ENCODE measurements at places on chromosomes 1 and 21.

DNA sequence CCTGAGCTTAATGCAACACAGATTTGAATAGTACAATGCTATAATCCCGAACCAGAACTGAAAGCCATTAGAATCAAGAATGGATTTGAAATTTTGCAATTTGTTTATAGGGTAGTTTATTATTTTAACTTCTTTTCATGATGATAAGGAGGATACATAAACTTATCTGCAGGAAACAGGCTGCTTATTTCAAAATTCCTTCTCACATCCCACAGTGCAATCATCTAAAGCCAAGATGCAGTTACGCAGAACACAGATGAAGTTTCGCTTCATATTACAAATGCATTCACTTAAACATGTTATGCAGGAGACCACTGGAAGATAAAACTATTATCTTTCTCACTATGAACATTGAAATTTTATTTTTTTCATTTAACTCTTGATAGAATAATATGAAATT, 1019.6 kb downstream of the PLA2G4A start:
- no peak for DNase-seq

GRCh38 chr1:169098380-169098779, 8.1 kb upstream of the ATP1B1 start:
- DNase-seq, result no peak

GRCh38 chr21:42238185-42238934, 19.4 kb downstream of the ABCG1 start:
- DNase-seq, result peak; percentile 81

- peak; percentile 44 for DNase-seq
These were observed 5.4 kb downstream of the VPS45 start for GRCh38 chr1:150072959-150073358.

DNA sequence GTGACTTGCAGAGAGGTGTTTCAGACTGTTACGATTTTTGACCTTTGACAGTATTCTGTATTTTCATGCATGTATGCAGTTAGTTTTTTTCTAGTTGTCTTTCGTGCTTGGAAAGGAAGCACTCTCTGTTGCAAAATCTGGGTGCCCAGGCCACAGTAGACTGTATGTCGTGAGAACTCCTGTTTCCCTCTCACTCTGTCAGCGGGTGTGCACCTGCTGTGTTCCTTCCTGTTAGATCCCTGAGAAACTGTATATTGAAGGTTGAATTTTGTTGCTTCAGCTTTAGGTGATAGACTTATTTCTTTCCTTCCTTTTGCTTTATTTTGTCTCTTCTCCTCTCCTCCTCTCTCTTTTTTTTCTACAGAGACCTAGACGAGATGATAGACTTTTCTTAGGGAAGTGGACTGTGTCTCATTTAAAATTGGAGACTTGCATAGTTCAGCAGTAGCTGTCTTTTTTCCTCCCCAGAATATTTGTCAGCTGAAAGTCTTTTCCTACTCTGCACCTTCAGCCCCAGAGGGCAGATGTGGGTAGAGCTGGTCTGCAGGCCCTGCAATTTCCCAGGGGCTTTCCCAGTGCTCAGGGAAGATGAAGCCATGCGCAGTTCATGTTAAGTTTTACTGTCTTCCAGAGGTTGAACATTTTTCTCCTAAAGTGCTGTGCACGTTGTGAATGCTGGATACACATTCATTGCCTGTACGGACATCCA, 1.4 kb downstream of the TRAPPC10 start:
- peak; percentile 52 for DNase-seq

DNA sequence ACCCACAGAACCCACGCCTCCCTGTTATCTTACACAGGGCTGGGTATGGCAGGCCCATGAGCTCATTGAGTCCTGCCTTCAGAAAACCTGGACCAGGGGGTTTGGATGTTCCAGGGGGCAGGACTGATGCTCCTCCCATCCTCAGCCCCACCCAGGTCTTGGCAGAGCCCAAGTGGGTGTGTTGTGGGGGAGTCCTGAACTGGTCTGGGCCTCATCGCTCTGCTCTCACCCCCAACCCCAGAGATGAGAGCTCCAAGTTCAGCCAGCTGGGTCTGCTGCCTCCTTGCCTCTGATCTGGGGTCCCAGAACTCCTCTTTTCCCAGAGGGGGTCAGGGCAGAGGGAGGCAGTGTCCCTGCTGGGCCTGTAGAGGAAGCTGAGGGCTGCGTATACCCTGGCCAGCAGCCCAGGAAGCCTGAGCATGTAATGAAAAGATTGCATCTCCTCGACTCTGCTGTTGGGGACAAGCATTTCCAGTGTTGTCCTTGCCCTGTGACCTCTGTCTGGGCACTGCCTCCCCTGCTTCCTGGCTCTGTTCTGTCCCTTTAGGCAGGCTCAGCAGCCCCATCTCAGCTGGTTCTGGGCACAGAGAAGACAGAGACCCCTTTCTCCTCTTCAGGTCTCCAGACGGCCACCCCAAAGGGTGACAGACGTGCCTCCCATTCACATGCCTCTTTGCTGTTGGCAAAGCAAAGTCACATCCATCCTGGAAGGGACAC, 54.7 kb upstream of the EPS8L3 start:
- no peak for DNase-seq

- DNase-seq, result no peak
These were observed 7.2 kb upstream of the BECN2 start for GRCh38 chr1:241950390-241950789.

- DNase-seq, result no peak
These were observed 56.7 kb downstream of the PTGS2 start for GRCh38 chr1:186623551-186623950.

DNA sequence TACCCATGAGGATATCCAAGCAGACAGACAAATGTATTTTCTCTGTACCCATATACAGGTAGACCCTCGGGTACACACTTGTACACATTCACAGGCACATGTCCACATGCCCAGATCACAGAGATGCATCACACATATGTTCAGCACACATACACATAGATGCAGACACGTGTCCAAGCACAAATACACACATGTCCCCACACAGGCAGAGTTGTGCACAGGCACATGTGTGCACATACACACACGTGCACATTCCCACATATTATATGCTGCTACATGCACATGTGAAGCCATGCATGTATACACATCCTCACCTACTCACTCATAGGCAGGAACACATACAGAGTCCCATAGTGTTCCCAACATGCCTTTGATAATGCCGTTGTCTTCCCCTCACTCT, 219.5 kb downstream of the GRIK3 start:
- DNase-seq, result no peak

DNA sequence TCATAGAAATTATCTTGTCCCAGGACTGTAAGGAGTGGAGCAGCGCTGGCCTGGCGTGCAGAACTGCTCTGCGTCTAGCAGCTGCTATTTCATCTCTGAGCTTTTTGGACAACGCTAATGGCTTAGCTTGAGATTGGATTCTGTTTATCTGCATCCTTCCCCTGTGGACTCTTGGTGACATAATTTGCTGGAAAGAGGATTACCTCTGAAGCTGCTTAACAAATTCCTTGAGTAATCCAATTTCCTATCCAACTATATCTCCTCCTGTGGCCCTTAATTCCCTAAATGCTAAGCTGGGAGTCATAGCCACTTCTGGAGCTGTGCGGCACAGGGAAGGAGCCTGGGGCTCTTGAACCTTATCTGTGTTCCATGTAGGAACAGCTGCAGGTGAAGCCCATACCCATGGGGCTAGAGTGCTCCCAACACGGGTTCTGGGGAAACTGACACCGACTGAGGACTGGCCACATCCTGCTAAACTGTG, 43.2 kb downstream of the IL6R start:
- DNase-seq, result no peak

DNA sequence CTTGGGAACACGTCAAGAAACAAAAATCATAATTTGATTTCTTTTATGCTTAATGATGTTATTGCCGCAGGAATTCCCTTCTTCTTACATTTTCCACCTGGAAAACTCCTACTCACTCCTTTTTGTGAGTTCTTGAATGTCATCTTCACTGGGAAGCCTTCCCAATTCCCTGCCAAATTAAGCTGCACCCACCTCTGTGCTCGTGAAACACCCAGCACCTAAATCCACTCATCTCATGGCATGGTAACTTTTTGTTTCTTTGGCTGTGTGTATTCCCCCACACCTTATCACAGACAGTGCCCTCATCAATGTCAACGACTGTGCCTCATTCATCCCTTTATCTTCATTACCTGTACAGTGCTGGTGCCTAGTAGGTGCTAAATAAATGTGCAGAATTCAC, 45.6 kb downstream of the ASTN1 start:
- DNase-seq, result no peak

DNA sequence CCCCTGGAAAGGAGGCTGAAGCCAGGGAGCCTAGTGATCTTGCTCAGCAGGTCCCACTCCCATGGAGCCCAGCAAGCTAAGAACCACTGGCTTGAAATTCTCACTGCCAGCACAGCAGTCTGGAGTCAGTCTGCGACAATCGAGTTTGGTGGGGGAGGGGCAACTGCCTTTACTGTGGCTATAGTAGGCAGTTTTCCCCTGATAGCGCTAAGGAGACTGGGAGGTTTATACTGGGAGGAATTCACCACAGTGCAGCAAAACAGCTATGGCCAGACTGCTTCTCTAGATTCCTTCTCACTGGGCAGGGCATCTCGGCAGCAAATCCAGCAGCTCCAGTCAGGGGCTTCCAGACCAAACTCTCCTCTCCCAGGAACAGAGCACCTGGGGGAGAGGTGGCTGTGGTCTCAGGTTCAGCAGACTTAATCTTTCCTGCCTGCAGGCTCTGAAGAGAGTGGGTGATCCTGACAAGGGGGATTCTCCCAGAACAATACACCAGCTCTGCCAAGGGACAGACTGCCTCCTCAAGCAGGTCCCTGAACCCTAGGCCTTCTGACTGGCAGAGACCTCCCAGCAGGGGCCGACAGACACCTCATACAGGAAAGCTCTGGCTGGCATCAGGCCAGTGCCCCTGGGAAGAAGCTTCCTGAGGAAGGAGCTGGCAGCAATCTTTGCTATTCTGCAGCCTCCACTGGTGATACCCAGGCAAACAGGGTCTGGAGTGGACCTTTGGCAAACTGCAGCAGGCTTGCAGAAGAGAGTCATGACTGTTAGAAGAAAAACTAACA, 548.5 kb upstream of the NEGR1 start:
- DNase-seq, result no peak

GRCh38 chr1:186541003-186541402, 80.1 kb upstream of the PDC start:
- no peak for DNase-seq

DNA sequence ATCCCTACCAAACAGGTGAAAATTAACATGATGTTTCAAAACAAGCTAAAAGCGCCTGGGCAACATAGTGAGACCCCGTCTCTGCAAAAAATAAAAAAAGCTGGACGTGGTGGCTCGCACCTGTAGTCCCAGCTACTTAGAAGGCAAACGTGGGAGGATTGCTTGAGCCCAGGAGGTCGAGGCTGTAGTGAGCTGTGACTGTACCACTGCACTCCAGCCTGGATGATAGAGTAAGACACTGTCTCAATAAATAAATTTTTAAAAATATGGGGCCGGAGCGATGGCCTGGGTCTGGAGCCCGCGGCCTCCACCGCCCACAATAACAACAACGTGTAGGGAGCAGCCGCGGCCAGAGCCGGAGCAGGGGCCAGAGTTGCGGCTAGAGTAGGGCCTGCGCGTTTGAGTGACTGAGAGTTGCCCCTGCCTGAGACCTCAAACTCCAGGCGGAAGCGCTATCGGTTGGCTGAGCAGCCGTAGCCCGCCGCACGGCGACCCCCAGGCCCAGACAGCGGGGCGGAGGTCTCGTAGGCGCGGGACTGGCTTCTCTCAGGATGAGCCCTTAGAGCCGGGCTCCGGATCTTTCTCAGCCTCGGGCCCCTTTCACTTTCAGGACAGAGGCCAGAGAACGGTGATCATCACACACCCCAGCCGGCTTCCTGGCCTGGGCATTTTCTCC, 41.4 kb downstream of the ZMYM1 start:
- no peak for DNase-seq

DNA sequence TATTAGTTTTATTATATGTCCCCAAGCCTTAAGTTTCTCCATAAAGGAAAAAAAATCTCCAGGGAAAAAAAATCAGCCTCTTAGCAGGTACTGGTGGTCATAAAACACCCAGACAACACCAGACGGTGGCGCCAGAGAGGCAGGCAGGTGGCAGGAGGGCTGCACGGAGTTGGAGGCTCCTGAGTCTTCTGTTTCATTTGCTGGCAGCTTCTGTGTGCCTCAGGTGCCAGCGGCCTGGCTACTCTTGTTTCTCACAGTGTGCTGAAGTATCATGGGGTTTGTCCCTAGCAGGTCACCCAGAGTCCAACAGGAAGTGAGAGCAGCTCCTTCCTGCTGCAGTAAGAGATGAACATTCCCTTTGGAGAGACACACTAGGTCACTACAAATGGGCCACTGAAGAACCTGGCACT, 123.3 kb upstream of the GADD45A start:
- peak; percentile 74 for DNase-seq

DNA sequence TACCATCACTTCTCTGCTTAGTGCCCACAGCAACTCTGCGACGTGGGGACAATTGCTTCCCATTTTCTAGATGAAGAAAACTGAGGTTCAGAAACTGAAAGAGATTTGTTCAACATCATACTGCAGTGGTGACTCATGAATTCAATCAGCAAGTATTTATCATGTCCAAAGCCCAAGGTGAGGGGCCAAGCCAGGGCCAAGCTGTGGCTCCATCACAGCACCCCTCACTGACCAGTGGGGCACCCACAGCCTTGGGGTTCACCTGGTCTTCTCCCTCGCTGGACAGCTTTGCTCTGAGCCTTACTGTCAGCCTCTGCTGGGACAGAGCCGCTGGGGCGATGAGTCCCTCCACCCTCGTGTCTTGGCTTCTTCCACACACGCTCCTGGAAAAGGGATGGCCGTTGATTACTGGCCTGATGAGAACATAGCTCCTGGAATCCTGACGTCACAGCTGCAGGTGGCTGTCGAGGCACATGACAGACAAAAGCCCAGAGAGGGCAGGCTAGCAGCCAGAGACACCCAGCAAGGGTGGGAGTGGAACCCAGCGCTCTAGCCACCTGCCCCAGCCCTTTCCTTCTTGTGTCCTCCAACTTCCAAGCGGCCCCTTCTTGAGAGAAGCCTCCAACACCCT, 6.2 kb downstream of the EDN2 start:
- DNase-seq, result no peak

- no peak for DNase-seq
These were observed 3.0 kb upstream of the TMCC2 start for GRCh38 chr1:205224736-205225135.

- DNase-seq, result no peak
These were observed 48.7 kb downstream of the DMAP1 start for GRCh38 chr1:44261962-44262361.

DNA sequence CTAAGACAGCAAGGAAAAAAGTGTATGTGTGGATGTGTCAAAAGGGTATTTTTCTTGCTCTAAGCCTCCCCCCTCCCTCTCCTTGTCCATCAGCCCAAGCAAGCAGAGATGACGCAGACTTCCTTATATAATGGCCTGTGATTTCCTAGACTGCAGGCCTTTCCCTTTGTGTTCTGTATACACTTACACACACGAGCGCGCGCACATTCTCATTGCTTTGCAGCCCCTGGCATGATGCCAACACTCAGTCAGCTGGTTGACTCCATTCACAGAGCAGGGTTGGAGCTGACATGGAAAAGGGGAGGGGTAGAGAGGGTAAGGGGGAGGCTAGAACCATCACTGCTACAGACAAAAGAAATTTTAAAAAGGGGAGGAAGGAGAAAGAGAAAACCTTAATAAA, 41.8 kb downstream of the GATAD2B start:
- peak; percentile 6 for DNase-seq

Measured in CD4-positive, alpha-beta T cell treated with Interleukin-21 for 1 hour (primary cell).